ENCODE measurements at places on chromosomes 7 and 10.

- no peak for DNase-seq
Measured at GRCh38 chr10:76991621-76992020, 646.0 kb downstream of the KCNMA1 start.

- no peak for DNase-seq
Measured at GRCh38 chr7:45342236-45342635, 184.6 kb downstream of the RAMP3 start.

DNA sequence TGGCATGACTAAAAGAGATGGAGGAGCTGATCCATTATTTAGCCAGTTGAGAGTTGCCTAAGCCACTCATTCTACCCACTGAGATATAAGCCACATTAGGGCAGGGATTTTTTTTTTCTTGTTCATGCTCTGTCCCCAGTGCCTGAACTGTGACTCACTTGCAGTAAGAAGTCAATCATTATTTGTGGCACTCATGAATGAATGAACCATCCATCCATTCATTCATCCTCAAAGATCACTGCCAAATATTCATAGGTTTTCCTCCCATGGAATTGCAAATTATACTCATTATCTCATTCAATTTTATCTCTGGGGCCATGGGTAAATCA lies 22.8 kb upstream of the ARID5B start:
- DNase-seq = no peak

- DNase-seq = no peak
Measured at GRCh38 chr10:71138166-71138830, 74.1 kb upstream of the UNC5B start.

DNA sequence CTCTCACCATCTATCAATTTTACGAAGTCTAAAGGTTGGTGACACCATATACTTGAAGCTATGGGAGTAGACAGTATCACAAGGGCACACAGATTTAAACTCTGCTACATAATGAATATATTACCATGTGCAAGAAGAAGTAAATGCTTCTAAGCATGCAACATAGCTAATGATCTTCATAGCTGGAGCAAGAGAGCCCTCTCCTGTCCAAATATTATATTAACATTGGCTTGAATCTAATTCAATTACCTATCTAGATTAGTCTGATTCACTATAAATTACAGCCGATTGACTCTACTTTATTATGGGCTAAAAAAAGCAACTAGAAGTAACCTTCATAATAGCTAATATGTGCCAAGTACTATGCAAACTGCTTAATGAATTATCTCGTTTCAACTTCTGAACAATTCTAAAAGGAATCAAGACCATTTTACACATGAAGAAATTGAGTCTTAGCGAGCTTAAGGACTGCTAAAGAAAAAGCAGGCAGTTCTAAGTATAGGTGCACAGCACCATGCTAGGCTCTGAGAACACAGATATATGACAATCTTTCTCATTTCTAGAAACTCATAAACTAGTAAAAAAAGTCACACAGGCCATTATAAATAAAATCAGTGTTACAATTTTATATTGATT lies 21.9 kb downstream of the FRA10AC1 start:
- no peak for DNase-seq

GRCh38 chr7:30970074-30970473 lies 6.3 kb downstream of the GHRHR start:
- no peak for DNase-seq

- no peak for DNase-seq
Measured at GRCh38 chr10:74032900-74033655, 35.2 kb downstream of the VCL start.
